ENCODE measurements at places on chromosomes 11 and 22. TPM values are rescaled to one million over a fixed set of nuclear protein-coding genes. Genes with fewer than 3 reads are reported as not detected.

Gene GLB1L3
- 0.43 TPM for total RNA-seq

Gene ARHGAP20
- 6.6 TPM for total RNA-seq

Gene POU2F3
- total RNA-seq: 3.0 TPM

Gene GRAP2
- 10.1 TPM for total RNA-seq

Gene ZNRD2
- total RNA-seq: 24.0 TPM

Gene SCGB1A1
- total RNA-seq: 5.4 TPM

Gene UCP3
- total RNA-seq: 2.6 TPM

Gene UPB1
- 1.5 TPM for total RNA-seq

Gene PKDREJ
- not detected for total RNA-seq

DNA sequence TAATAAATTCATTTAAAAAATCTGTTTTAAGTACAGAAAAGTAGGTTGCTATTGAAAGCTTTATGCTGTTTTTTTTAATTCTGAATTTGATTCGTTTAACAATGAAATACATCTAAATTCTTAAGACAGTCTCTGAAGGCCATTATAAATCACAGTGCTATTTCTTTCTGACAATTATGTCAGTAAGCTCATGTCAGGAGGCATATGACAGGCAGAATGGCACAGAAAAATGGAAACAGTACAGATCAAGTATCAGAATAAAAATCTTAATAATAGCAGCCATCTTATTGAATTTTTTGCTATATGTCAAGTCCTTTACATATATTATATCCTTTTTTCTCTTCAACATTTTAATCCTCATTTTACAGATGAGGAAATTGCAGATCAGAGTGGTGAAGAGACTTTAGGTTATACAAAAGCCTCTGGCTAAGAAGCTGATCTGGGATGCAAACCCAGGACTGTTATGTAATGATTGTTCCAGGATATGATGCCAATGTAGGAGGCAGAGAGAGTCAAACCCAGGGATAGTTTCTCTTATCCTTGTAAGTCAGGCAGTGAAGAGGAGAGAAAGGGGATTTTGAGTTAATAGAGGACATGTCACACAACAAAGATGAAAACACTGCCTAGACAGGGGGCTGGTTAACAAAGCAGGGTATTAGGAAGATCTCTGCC lies 283.1 kb upstream of the CCDC90B start:
- no peaks in the 10 kb centered on the region for H3K27me3 ChIP-seq
- DNase-seq: no peak
- H3K4me1 ChIP-seq: no peaks in the 10 kb centered on the region
- H3K36me3 ChIP-seq: no peaks in the 10 kb centered on the region
- H3K27ac ChIP-seq: no peak overlapping the region

DNA sequence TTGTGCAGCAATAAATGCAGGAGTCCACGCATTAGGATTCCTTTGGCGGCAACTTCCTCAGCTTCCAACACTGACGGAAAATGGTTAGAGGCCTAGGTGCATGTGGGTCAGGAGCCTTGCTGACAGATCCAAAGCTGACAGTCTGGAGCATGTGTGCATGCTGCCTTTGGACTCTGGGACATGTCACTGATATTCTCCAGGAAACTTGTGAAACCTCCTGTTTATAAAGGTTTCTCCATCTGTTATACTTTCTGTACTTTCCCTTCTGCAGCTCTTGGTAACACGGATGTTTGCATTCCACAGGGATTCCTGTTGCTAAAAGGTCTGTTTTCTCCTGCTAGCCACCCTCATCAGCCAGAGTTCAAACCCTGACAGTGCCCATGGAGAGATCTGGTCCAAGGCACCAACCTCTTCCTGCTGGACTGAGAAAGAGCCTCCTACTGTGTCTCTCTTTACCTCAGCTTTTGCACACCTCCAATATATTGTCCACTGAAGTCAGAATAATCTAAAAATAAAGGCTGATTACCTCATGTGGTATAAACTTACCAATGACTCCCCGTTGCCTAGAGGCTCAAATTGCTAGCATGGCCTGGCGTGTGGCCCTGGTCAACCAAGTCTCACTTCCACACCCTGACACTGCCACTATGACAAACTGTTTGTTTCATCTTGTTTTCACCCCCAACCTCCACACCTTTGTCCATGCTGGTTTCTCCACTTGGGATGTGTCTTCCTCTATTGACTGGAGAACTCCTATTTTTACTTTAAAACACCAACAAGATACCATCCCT lies 31.1 kb upstream of the LYVE1 start:
- H3K4me3 ChIP-seq: no peak overlapping the region
- no peak for DNase-seq
- no peaks in the 10 kb centered on the region for H3K36me3 ChIP-seq
- no peaks in the 10 kb centered on the region for H3K27me3 ChIP-seq

DNA sequence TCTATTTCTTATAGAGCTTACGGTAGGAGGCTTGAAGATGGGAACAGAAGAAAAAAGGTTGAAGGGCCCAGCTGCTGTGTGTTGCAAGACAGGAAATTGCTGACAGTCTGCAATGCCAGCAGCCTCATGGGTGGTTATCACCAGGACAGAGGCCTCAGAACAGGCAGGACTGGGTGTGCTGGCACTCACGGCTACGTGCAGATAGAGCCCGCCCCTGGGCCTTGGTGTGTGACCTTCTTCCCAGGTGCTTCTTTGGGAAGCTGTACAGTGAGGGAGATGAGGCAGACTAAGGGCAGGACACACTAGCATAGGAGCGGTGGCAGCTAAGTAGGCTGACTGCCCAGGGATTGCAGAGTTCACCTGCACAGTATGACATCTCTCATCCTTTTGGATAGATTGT lies 12.6 kb downstream of the PRAME start:
- H3K36me3 ChIP-seq: no peaks in the 10 kb centered on the region
- no peak overlapping the region for H3K4me3 ChIP-seq
- no peaks in the 10 kb centered on the region for H3K4me1 ChIP-seq
- no peaks in the 10 kb centered on the region for H3K27me3 ChIP-seq

DNA sequence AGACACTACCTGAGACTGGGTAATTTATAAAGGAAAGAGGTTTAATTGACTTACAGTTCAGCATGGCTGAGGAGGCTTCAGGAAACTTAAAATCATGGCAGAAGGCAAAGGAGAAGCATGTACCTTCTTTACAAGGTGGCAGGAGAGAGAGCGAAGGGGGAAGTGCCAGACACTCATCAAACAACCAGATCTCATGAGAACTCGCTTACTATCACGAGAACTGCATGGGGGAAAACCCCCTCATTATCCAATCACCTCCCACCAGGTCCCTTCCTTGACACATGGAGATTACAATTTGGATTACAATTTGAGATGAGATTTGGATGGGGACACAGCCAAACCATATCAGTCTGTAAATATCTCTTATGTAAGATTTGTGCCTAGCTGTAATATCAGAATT lies 50.9 kb upstream of the ATXN10 start:
- H3K4me1 ChIP-seq: peaks cover 3% of the 10 kb centered on the region
- H3K4me3 ChIP-seq: no peak overlapping the region
- H3K27ac ChIP-seq: no peak overlapping the region
- no peaks in the 10 kb centered on the region for H3K27me3 ChIP-seq
- no peaks in the 10 kb centered on the region for H3K36me3 ChIP-seq
- DNase-seq: no peak

- peak; percentile 57 for DNase-seq
- peaks cover 21% of the 10 kb centered on the region for H3K4me1 ChIP-seq
- peak overlapping the region; percentile 63 for H3K27ac ChIP-seq
- H3K4me3 ChIP-seq: no peak overlapping the region
- H3K27me3 ChIP-seq: no peaks in the 10 kb centered on the region
- H3K36me3 ChIP-seq: no peaks in the 10 kb centered on the region
Observed at GRCh38 chr11:69496202-69496557, 14.7 kb downstream of the LINC01488 start.

GRCh38 chr22:41381329-41382097 lies at the start of gene TEF:
Gene TEF (plus strand): TSS chr22:41381942. CDS start chr22:41382045, 103 bp downstream.
- no peaks in the 10 kb centered on the region for H3K27me3 ChIP-seq
- no peaks in the 10 kb centered on the region for H3K36me3 ChIP-seq
- DNase-seq: peak; percentile 100
- H3K4me3 ChIP-seq: peak within 1 kb of the TSS; percentile 88

GRCh38 chr11:17498058-17498457 lies 21.4 kb upstream of the ABCC8 start:
- no peak for DNase-seq
- H3K4me1 ChIP-seq: no peaks in the 10 kb centered on the region
- no peaks in the 10 kb centered on the region for H3K27me3 ChIP-seq

GRCh38 chr11:1706634-1707400 lies 9.8 kb downstream of the KRTAP5-6 start:
- no peak overlapping the region for H3K27ac ChIP-seq
- H3K4me3 ChIP-seq: no peak overlapping the region
- DNase-seq: no peak
- H3K4me1 ChIP-seq: no peaks in the 10 kb centered on the region
- peaks cover 11% of the 10 kb centered on the region for H3K27me3 ChIP-seq

- no peak overlapping the region for H3K4me3 ChIP-seq
- H3K36me3 ChIP-seq: no peaks in the 10 kb centered on the region
Observed at GRCh38 chr22:46857142-46857884, 94.9 kb downstream of the TBC1D22A start.

- H3K27ac ChIP-seq: no peak overlapping the region
- no peaks in the 10 kb centered on the region for H3K27me3 ChIP-seq
Observed at GRCh38 chr11:44893846-44894617, 56.7 kb downstream of the TP53I11 start.

DNA sequence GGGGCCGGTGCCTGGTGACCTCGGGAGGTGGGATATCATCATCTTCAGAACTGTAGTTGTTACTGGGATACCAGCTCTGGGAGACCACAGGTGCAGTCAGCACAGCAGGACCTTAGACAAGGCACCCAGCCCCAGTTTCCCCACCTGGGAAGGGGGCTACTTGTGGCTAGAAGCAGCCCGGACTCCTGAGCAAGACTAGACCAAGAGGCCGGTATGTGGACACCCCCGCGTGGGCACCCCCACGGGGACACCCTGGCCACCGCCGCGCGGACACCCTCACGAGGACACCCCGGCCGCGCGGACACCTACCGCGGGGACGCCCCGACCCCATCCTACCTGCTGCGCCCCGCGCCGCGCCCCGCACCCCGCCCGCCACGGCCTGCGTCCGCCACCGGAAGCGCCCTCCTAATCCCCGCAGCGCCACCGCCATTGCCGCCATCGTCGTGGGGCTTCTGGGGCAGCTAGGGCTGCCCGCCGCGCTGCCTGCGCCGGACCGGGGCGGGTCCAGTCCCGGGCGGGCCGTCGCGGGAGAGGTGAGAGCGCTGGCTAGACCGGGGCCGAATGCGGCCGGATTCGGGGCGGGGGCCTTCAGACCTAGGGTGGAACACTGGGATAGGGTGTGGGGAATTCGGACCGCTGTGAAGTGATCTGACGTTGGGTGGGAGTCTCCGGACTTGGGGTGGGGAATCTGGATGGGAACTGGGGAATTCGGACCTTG lies at the start of the genes COMT and TXNRD2:
Gene COMT, plus strand, starts transcription at position 408 of the 718 bp plus-strand sequence. CDS start 20,755 bp downstream, outside the sequence.
Gene TXNRD2, minus strand, starts transcription at position 454 of the 718 bp plus-strand sequence. Its CDS starts 15 bp downstream, at position 439.
- peaks cover 47% of the 10 kb centered on the region for H3K4me1 ChIP-seq
- H3K27me3 ChIP-seq: no peaks in the 10 kb centered on the region
- peak within 1 kb of the TSS; percentile 96 for H3K27ac ChIP-seq
- DNase-seq: peak; percentile 90

- H3K27ac ChIP-seq: no peak overlapping the region
- DNase-seq: no peak
- peaks cover 13% of the 10 kb centered on the region for H3K4me1 ChIP-seq
- H3K27me3 ChIP-seq: no peaks in the 10 kb centered on the region
- peaks cover 83% of the 10 kb centered on the region for H3K36me3 ChIP-seq
- H3K4me3 ChIP-seq: no peak overlapping the region
Observed at GRCh38 chr11:85988780-85989179, 80.1 kb downstream of the PICALM start.

GRCh38 chr11:104956528-104956927 lies 11.8 kb downstream of the CASP4 start:
- no peaks in the 10 kb centered on the region for H3K27me3 ChIP-seq
- DNase-seq: no peak
- H3K4me3 ChIP-seq: no peak overlapping the region
- peaks cover 39% of the 10 kb centered on the region for H3K36me3 ChIP-seq
- H3K27ac ChIP-seq: no peak overlapping the region

- no peaks in the 10 kb centered on the region for H3K27me3 ChIP-seq
- no peaks in the 10 kb centered on the region for H3K36me3 ChIP-seq
- H3K4me1 ChIP-seq: peaks cover 21% of the 10 kb centered on the region
- peak; percentile 84 for DNase-seq
- no peak overlapping the region for H3K4me3 ChIP-seq
Observed at GRCh38 chr11:1844221-1845094, 5.7 kb downstream of the TNNI2 start.

DNA sequence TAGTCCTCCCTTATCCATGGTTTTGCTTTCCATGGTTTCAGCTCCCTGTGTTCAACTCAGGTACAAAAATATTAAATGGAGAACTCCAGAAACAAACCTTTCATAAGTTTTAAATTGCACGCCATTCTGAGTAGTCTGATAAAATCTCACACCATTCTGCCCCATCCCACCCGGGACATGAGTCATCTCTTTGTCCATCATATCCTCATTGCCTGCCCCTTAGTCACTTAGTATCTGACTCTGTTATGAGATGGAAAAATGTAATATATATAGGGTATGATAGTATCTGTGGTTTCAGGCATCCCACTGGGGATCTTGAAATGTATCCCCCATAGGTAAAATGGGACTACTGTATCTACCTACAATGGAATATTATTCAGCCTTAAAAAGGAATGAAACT lies 35.5 kb upstream of the FGF3 start:
- no peak overlapping the region for H3K27ac ChIP-seq
- H3K27me3 ChIP-seq: peaks cover 17% of the 10 kb centered on the region
- no peaks in the 10 kb centered on the region for H3K36me3 ChIP-seq

GRCh38 chr11:117876341-117877119 lies at the start of gene FXYD6:
Gene FXYD6 (minus strand): TSS chr11:117876658. CDS start chr11:117842776, 33,882 bp downstream.
- no peaks in the 10 kb centered on the region for H3K36me3 ChIP-seq
- peak within 1 kb of the TSS; percentile 51 for H3K27ac ChIP-seq
- H3K4me1 ChIP-seq: peaks cover 44% of the 10 kb centered on the region
- peak; percentile 74 for DNase-seq
- peak within 1 kb of the TSS; percentile 55 for H3K4me3 ChIP-seq

DNA sequence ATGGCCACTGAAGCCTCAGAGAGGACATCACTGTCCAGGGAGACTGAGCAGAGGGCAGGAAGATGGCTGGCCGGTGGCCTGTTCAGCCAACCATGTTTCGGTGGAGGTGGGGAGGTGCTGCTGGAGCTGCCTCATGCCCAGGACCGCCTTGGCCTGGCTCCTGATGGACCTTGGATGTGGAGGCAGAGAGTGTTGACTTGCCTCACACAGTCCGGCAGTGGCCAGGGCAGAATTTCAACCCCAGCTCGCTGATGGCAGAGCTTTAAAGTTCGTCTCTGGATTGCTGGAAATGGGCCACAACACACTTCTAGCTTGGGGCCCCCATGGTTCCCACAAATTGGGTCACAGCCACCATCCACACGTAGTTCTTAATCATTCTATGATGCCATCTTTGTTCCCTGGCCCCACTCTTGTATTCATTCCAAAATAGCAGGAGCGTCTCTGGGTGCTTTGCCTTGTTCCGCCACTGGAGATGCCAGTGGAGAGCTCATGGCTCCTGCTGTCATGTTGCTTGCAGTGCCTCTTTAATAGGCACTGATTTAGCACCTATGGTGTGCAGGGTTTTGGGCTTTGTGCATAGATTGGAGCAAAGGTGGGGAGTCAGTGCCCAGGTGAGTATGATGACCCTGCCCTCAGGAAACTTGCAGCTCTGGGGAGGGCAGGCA lies 5.6 kb downstream of the MAPK8IP1 start:
- no peaks in the 10 kb centered on the region for H3K27me3 ChIP-seq
- no peak overlapping the region for H3K4me3 ChIP-seq
- no peaks in the 10 kb centered on the region for H3K36me3 ChIP-seq

GRCh38 chr22:31861226-31861840 lies 83.0 kb upstream of the YWHAH start:
- DNase-seq: no peak
- no peak overlapping the region for H3K4me3 ChIP-seq
- no peaks in the 10 kb centered on the region for H3K27me3 ChIP-seq
- peaks cover 34% of the 10 kb centered on the region for H3K36me3 ChIP-seq

GRCh38 chr11:113256431-113257202 lies 57.8 kb upstream of the TTC12 start:
- no peaks in the 10 kb centered on the region for H3K36me3 ChIP-seq
- no peak overlapping the region for H3K4me3 ChIP-seq
- no peak overlapping the region for H3K27ac ChIP-seq

All from upper lobe of right lung (tissue), 1 donor.